ENCODE measurements at places on chromosomes 3 and 15.
A peak's percentile ranks its signal among the peaks of the same experiment; 100 is the strongest.

DNA sequence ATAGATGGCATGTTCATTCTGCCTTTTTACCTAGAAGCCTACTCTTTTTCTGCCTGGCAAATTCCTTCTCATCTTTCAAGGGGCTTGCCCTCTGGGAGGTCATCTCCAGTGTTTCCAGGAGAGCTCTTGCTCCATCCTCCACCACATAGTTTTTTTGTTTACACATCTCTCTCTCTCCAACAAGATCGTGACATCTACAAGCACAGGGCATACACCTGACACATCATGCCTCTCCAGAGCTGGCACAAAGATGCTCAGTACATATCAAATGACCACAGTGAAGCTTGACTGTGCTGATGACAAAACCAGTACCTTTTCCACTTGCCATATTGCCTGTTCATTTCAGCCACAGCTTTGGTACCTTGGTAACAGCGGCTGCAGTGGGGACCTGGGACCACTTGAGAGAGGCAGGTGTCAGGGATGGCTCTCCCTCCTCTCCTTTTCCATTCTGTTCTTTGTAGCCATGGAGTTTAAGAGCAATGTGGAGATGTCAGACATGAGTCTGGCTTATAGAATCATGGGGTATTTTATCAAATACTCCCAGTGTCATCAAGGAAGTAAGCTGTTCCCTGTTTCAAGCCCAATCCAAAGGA is 15.4 kb downstream of the ALPK3 start:
- no peak for DNase-seq

DNA sequence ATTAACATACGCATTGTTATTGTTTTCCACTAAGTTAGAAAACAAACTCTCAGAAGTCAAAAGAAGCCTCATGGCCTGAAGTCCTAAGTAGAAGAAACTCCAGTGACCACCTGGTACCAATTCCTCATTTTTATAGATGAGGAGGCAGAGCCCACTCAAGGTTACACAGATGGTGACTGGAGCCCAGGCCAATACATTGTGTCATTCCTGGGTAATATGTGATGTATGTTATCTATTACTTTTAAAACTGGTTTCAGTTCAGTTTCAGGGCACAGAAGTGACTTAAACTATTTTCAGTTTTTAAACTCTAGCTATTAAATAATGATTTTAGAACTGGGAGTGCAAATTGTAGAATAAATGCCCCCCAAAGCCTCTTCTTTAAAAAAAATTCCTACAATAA is 66.7 kb upstream of the STXBP5L start:
- DNase-seq: no peak

- no peak for DNase-seq
Measured at GRCh38 chr3:35857004-35857403, 217.7 kb downstream of the ARPP21 start.

DNA sequence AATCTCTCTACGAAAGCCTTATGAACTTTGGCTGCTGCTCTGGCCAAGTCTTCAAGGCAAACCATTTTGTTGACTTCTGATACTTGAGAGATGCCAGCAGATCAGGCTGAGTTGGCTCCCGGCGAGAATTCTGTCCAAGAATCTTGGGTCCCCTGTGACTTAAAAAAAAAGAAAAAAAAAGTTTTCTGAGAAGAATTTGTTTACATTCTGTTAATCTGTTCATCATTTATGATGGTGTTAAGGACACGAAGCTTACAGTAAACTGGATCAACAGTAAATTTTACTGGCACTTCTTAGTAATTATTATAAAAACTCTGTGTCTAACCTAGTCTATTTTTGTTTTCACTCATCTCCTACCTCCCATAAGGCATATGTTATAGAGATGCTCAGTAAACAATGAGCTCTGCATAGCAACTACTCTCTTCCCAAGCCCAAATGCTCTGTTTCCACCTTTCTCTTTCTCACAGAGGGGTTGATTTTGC is 320.9 kb upstream of the RASGRP1 start:
- peak; percentile 70 for DNase-seq

GRCh38 chr3:156378871-156379270 is 176.0 kb downstream of the SSR3 start:
- no peak for DNase-seq

DNA sequence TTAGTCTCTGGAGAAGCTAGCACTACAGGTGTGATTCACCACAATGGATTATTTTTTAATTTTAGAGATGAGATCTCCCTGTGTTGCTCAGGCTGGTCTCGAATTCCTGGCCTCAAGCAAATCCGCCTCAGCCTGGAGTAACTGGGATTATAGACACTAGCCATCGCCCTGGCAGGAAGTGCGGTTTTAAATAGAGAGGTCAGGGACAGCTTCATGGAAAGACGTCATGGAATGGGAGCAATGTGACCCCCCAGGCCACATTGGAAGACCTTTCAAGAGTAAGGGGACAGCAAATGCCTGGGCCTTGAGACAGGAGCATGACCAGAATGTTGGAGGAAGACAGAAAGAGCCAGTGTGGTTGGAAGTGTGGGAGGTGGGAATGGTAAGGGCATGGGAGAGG is 2.2 kb upstream of the ISG20 start:
- DNase-seq: no peak

DNA sequence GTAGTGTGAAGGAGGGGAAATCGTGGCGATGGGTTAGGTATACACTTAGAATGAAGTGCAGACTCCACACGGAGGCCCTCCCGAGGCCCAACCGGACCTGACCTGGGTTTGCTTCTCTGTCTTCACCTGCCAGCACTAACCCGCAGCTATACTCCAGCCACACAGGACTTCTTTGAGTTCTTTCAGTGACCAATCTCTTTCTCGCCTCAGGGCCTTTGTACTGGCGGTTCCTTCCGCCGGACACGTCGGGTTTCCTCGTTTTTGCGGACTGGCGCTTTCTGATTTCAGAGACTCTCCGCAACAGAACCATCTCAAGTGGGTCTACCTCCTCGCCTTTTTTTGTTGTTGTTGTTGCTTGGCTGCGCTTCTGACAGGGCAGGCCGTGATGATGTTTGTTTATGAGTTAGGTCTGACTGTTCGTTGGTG is at the start of gene NEIL1:
Gene NEIL1 (plus strand): TSS at position 244 of the 426 bp plus-strand sequence. CDS start 1,867 bp downstream, outside the sequence.
- DNase-seq: no peak

GRCh38 chr3:16546186-16547010 is 32.9 kb upstream of the RFTN1 start:
- no peak for DNase-seq

DNA sequence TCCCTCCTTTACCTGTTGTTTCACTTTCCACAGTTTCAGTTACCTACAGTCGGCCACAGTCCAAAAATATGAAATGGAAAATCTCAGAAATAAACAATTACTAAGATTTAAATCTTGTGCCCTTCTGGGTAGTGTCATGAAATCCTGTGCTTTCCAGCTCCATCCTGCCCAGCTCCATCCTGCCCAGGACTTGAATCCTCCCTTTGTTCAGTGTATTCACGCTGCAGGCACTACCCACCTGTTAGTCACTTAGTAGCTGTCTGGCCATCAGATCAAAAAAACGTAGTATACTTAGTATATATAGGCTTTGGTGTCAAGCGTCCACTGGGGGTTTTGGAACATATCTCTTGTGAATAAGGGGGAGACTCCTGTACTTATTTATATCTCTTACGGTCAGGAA is 329.0 kb upstream of the SEMA6D start:
- DNase-seq: no peak

DNA sequence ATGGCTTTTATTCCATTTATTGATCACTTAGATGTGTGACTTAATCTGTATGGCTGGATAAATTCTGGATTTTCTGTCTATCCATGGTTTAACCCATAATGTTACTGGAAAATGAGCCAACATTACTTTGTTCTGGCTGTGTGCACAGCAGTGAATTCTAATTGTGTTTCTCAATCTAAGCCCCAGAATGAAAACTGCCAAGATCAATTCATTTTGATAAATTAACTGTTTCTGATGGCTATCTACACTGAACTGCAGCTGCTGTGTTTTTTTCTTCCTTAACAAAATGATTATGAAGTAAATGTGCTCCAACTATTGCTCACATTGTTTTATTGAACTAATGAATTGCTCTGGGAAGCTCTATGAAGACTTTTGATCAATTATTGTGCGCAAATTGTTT is 35.7 kb upstream of the CPB1 start:
- DNase-seq: no peak

DNA sequence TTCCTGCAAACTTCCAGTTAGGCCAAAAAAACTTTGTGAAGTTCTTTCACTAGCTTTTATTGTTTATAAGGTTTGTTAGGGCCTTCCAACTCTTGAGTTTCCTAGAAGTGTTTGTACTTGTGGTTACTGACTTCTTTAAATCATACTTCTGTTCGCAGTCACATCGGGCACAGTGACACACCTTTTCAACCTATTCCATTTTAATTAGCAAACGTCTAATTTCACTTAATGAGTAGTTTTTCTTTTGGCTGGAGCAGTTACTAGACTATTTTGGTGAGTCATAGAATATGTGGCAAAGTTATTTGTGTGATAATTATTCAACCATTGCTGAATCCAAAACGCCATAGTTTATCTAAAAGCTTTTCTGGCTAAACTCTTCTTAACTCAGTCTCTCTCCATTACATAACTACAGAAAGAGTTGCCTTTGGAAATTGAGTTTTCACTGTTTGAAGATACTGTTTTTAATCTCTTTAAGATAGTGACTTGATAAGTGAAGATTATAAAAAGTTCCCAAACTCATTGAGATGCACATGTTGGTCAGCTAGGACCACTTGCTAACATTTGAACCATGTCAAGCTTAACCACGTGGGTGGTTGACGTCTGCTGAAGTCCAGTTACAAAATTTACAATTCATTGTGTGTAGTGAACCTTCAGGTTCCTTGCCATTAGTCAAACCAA is 21.5 kb downstream of the CNOT10 start:
- DNase-seq: no peak

- no peak for DNase-seq
Measured at GRCh38 chr15:57502116-57502515, 89.6 kb upstream of the MYZAP start.

DNA sequence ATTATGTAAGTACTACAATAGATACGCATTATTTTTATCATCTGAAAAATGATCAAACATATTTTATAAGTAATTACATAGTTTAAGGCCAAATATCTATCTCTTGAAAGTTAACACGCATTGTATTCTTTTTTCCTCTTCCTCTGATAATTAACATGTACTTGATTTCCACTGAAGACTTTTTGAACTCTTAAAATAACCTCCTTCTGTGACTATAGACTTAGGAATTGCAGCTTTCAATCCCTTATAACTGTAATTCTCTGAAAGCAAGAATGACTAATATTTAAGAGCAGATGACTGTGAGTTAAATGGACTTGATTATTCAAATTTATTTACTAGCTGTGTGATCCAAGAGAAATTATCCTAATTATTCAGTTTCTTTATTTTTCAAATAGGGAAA is 730.6 kb upstream of the NECTIN3 start:
- DNase-seq: no peak

DNA sequence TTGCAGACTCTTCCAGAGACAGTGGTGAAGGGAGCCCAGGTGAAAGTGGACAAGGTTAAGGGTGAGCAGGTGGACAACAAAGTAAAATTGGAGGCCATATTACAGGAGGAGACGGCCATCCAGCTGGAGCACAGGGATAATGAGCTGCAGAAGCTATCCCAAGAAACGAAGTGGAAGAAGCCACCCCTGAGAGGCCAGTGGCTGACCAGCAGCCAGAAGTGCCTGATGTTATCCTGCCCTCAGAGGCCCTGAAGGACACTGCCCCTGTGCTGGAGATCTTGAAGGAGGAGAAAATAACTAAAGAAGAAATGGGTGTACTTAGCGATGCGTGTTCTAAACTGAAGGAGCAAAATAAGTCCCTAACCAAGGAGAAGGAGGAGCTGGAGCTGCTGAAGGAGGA is 107.6 kb downstream of the SMAD6 start:
- DNase-seq: no peak

- no peak for DNase-seq
Measured at GRCh38 chr15:58495891-58496408, 64.2 kb downstream of the LIPC start.

DNA sequence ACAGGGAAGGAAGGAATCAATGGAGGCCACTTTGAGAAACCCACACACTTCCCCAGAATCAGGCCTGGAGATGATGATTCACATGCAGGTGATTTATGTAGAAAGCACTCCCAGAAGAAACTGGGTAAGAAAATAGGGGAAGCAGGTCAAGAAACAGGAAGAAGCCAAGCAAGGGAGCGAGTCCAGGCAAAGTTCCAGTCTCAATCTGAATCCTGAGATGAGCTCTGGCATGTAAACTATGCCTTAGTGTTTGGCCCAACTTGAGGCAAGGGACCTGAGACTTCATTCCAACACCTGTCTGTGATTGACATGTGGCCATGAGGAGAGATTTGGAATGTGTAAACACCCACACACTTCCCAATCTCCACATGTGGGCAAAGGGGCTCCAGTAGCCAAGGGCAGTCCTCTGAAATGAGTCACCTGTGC is 61.6 kb upstream of the CTNNB1 start:
- no peak for DNase-seq

DNA sequence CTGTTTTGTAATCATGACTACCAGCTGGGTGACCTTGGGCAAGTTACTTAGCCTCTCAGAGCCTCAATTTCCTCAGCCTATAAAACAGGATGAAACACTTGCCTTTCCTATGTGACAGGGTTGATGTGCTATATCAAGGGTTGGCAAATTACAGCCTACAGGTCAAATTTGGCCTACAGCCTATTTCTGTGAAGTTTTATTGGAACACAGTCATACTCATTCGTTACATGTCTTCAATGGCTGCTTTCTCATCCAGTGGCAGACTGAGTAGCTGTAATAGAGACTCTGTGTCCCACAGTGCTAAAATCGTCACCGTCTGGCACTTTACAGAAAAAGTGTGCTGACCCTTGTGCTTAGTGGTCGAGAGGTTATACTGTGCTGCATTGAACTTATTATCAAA is 16.6 kb downstream of the ABHD6 start:
- DNase-seq: no peak

DNA sequence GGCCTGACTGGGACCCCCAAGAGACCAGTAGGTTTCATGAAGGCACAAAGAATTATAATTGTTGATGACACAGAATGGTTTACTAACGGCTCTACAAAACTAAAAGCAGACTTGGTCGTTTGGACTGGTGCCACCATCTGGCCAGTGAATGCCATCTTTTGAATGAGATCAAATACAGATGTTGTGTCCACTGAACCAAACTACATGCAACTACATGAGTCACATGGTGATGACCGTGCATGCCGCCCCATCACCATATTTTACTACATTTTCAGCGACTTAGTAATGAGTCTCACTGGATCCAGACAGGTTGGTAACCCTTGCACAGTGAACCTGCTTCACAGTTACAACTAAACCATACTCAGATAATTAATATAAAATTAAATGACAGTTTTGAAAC is 803.3 kb downstream of the DIPK2A start:
- DNase-seq: peak; percentile 7

- DNase-seq: no peak
Measured at GRCh38 chr15:70588613-70589012, 174.7 kb downstream of the UACA start.

- no peak for DNase-seq
Measured at GRCh38 chr15:77479015-77479414, 58.3 kb downstream of the HMG20A start.

All from A549 (cell line).